Fibroblast of mammary gland (primary cell): ENCODE measurements at places on chromosomes 2 and 18.

- DNase-seq: peak; percentile 37
Observed at GRCh38 chr2:119545754-119546446, 1.7 kb downstream of the CFAP221 start.

- DNase-seq: no peak
Observed at GRCh38 chr18:31041271-31042083, 1.1 kb downstream of the DSC3 start.

DNA sequence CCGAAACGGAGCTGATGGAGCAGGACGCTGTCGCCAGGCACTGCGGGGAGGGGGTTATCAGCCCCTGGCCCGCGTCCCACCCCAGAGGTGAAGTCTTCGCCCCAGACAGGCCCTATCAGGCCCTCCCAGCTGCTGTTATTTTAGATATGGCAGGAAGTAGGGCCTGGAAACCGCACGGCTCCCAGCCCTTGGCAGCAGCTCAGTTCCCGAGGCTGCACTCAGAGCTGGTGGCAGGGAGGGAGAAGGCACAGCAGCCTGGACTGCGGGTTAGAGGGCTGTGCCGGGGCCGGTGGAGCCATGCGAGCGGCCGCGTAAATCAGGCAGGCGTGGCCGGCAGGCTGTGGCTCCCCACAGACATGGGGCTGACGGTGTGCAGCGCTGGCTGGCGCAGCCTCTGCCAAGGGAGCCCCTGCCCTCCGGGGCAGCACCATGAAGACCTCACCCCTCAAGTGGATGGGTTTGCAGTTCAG, 111.4 kb downstream of the NFATC1 start:
- peak; percentile 46 for DNase-seq

DNA sequence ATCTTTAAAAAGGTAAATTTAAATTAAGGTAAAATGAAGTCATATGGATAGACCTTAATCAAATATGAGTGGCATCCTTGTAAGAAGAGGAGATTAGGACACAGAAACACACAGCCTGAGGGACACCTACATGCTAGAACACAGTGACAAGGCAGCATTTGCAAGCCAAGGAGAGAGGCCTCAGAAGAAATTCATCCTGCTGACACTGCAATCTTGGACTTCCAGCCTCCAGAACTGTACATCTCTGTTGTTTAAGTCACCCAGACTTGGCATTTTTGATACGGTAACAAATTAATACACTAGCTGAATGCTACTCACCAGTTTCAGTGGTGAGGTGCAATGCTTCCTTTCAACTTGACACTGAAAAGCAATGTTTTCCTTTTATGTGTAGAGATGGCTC, 305.0 kb downstream of the TDRD15 start:
- DNase-seq: no peak

DNA sequence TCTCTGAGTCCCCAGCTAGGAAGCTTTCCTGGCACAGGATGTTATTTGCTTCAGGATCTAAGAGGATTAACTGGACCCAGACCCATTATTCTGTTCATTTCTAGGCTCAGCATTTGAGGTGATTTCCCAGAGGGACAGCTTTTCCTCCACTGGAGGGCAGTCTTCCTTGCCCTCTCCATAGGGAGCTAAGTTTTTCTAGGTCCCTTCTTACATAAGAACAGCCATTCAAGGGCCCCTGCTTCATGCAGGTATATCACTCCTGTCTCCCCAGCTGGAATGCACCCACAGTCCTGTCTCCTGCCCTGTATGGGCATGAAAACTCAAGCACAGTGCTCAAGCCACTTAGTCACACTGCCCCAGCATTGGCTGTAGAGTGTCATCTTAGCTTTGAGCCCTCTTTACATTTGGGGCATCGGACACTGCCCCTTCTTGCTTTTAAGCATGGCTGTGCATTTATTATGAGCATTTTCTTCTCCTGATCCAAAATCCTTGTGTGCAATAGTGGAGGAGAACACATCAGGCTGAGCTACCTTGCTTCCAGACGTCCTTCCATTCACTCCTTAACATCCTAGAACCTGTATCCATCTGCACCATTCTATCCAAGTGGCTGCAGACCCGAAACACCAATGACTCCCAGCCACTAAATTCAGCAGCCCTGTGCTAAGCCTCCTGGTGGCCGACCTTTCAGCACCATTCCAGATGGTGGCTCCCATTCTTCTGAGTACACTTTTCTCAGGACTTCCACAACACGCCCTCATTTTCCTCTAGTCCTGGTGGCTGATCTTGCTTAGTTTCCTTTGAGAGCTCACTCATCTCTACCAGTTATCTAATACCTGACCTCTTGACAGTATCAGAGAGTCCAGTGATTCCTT, 80.0 kb downstream of the COPS8 start:
- peak; percentile 74 for DNase-seq

GRCh38 chr2:143937723-143938350, 582.1 kb downstream of the ZEB2 start:
- no peak for DNase-seq

DNA sequence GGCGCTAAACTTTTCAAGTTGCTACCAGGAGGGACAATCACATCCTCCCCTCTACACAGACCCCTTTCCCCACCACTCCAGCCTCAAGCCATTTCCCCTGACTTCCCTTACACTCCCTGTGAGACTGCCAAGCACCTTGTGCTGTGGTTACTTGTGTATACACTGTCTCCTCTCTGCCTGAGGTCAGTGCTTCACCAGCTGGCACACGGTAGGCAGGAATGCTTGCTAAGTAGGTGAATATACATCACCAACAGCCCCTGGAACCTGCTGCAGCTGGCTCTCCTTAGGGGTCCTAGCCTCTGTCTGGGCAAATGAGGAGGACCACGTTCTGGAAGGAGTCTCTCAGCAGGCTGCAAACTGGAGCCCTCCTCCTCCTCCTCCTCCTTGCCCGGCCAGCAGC, 38.3 kb upstream of the ACAA2 start:
- DNase-seq: no peak

- peak; percentile 9 for DNase-seq
Observed at GRCh38 chr2:209208211-209208610, 215.6 kb upstream of the MAP2 start.

DNA sequence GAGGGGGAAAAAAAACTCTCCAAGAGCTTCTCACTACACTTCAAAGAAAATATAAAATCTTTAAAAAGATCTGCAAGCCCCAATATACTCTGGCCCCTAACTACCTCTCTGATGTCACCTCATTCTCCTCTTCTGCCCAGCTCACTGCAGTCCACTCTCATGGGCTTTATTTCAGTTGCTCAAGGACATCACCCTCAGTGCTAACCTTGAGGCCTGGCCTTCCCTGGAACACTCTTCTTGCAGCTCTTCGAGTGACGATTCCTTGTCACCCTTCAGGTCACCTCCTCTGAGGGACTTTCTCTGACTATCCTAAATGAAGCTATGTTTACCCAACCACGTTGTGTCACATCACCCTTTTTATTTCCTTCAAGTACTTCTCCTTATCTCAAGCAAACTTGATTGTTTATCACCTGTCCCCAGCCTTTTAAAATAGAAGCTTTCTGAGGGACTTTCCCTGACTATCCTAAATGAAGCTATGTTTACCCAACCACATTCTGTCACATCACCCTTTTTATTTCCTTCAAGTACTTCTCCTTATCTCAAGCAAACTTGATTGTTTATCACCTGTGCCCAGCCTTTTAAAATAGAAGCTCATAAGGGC, 10.4 kb downstream of the RTTN start:
- no peak for DNase-seq

GRCh38 chr18:1425679-1426078, 521.0 kb downstream of the ADCYAP1 start:
- no peak for DNase-seq

- no peak for DNase-seq
Observed at GRCh38 chr18:50711386-50711785, 108.4 kb downstream of the MRO start.

DNA sequence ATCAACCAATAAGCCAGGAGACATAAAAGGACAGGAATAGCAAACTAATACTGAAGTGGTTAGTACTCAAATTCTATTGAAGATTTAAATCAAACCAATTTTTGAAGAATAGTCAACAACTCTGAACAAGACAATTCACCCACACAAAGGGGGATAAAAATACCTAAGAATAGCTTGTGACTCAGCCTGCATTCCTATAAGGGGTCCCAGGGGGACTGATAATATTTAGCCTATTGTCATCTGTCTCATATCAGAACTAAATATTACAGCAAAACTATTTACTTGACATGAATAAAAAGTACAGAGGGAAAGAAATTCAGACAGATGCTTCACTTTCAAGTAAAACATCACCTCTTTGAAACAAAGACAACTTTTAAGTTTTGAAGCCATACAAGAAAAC, 7.7 kb downstream of the ITSN2 start:
- no peak for DNase-seq
